Activated T-helper 1 cell treated with anti-CD3 and anti-CD28 coated beads, Interleukin-12 subunit alpha, Interleukin-12 subunit beta, Interleukin-2, Interleukin-4 antibody, amounts not matched to agents 30 ng/mL and 10 ng/mL and 1 ng/mL, durations not matched to agents 14 hours and 24 hours and 36 hours (primary cell): ENCODE measurements at places on chromosomes 4 and X. TPM values are rescaled to one million over a fixed set of nuclear protein-coding genes. Genes with fewer than 3 reads are reported as not detected.

DNA sequence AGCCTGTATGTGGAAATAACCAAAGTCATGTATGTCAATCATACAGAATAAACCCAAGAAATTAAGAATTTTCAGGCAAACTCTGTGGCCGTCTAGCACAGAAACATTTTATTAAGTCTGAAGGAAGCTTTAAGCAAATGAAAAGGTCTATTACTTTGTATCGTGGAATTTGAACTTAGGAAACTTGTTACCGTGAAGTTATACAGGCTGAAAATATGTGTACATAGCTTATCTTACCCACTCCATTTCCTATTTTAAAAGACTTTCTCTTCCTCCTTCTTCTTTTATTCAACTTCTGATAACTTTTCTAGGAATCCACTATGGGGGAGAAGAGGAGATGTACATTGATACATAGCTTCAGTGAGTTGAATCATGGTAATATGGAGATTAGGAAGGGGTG is 108.3 kb downstream of the AGTR2 start:
- no peaks in the 10 kb centered on the region for H3K4me1 ChIP-seq
- H3K27me3 ChIP-seq: no peaks in the 10 kb centered on the region
- no peaks in the 10 kb centered on the region for H3K36me3 ChIP-seq

The ARSJ gene
- total RNA-seq: not detected in 2 replicates

DNA sequence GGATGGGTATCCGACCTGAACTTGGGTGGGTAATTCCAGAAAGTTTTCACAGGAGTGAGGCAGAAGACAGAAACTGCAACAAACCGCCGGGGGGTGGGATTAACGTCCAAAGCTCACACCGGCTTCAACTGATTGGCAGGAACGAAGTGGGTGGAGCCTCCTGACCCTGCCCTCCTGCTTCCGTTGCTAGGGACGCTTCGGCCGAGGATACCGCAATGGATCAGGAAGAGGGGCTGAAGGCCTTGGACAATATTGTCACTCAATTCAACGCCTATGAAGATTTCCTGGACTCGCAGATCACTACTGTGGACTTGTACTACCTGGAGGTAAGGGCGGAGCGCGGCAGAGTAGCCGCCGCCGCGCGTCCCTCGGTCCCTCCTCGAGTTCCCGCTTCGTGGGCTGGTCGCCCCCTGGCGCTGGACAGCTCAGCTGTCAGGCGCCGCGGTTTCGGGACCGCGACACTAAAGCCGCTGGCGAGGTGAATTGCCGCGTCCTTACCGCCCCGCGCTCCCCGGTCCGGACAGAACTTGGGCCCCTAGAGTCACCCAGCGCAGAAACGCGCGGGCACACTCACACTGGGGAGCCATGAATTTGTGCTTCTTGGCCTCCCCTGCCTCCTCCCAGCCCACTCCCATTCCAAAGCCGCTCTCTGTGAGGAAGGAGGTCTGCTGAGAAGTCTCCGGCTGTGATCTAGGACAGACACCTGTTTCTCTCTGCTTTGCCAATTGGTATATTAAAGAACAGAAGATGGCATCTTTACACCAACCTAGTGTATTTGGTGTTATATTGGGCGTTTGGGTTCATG is at the start of gene CFAP299:
CFAP299 (plus strand) TSS at position 177 of the 805 bp plus-strand sequence.
- H3K4me3 ChIP-seq: peak within 1 kb of the TSS; percentile 58
- H3K27me3 ChIP-seq: peaks cover 24% of the 10 kb centered on the region
- no peak within 1 kb of the TSS for H3K27ac ChIP-seq
- H3K4me1 ChIP-seq: peaks cover 7% of the 10 kb centered on the region
- no peaks in the 10 kb centered on the region for H3K36me3 ChIP-seq

DNA sequence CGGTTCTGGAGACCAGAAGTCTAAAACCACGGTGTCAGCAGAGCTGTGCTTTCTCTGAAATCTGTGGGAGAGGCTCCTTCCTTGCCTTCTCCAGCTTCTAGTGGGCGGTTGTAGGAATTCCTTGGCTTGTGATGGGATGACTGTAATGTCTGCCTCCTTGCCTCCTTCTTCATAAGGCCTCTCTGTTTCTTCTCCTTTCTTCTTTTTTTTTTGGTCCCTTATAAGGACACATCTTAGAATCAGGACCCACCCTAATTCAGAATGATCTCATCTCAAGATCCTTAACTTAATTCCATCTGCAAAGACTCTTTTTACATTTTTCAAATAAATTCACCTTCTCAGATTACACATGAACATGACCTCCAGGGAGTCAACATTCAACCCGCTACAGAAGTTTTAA is 186.9 kb downstream of the STK32B start:
- no peaks in the 10 kb centered on the region for H3K4me1 ChIP-seq
- H3K36me3 ChIP-seq: no peaks in the 10 kb centered on the region
- no peaks in the 10 kb centered on the region for H3K27me3 ChIP-seq
- H3K4me3 ChIP-seq: no peak overlapping the region
- no peak overlapping the region for H3K27ac ChIP-seq
- DNase-seq: no peak

DNA sequence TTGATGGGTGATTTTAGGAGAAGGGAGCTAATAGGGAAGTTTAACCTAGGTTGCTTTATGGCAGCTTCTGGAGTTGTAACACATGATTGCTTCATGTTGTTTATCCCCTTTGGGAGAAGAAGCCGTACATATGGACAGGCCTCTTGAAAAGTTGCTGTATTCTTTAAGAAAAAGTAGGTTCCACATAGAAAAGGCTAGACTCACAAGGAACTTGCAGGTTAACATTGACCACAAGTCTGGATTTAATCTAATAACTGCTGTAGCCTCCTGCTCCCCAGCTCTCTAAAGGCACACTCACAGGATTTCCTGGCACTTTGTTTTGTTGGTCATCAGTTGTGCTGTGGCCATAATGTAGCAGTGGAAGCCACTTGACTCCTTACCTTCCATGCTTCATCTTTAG is 19.7 kb downstream of the FNIP2 start:
- no peak overlapping the region for H3K27ac ChIP-seq
- H3K4me1 ChIP-seq: peaks cover 27% of the 10 kb centered on the region
- H3K27me3 ChIP-seq: peaks cover 4% of the 10 kb centered on the region
- no peak overlapping the region for H3K4me3 ChIP-seq
- DNase-seq: no peak

DNA sequence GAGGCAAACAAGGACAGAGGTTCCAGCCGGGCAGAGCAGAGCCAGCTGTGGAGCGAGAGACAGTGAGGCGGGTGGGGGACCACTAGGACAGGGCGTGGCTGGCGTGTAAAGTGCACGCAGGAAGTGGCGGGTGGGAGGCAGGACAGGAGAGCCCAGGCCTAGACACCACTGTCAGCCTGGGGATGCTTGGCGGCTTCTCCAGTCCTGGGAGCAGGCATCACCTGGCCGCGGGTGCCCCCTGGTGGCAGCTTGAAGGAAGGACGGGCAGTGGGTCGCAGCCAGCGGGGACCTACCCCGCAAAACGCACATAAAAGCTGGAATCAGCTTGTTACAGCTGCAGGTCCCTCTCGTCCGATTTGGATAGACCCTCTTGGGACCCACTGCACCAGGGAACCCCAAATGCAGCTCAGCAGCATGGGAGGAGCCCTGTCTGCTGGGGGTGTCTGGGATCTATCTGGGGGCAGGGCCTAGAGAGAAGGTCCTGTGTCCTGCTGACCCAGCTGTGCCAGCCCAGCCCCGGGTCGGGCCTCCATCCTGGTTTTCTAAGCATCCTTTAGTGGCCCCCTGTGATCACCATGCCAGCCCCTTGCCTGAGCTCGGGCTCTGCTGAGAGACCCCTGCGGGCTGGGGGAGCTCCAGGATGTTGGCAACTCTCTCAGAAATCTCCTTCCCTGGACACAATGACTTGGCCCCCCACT is 57.7 kb downstream of the WFS1 start:
- peak; percentile 70 for DNase-seq
- H3K36me3 ChIP-seq: no peaks in the 10 kb centered on the region
- peaks cover 17% of the 10 kb centered on the region for H3K4me1 ChIP-seq
- peaks cover 13% of the 10 kb centered on the region for H3K27me3 ChIP-seq
- no peak overlapping the region for H3K27ac ChIP-seq
- no peak overlapping the region for H3K4me3 ChIP-seq

- no peaks in the 10 kb centered on the region for H3K4me1 ChIP-seq
- no peaks in the 10 kb centered on the region for H3K36me3 ChIP-seq
- no peak for DNase-seq
- no peaks in the 10 kb centered on the region for H3K27me3 ChIP-seq
- no peak overlapping the region for H3K27ac ChIP-seq
These were observed 16.6 kb downstream of the ARHGAP24 start for GRCh38 chr4:85491527-85491926.

DNA sequence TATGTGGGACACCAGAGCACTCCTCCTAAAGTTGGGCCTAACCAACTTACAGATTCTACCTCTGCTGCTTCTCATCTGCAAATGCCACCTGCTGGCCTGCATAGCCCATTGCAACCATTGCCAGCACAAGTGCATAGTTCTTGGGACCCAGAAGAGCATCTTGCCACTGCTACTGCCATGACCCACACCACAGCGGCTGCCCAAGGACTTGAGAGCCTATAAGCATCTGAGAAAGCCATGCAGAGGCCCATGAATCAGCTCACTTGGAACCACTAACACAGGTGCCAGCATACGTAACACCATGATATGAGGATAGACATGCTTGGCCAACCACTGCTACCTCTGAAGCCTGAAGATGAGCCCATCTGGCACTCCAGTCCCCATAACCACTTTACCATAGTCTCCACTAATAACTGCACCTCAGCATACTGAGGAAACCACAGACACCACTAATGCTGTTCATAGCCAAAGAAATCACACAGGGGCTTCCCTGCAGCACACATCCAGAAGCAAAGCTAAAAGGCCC is 258.1 kb upstream of the AGTR2 start:
- H3K27me3 ChIP-seq: no peaks in the 10 kb centered on the region
- no peak overlapping the region for H3K4me3 ChIP-seq
- no peak for DNase-seq
- no peaks in the 10 kb centered on the region for H3K4me1 ChIP-seq

The RTL3 gene
- total RNA-seq: 0.07 TPM in 1 of 2 replicates, not detected in the other

The VCX2 gene
- not detected in 2 replicates for total RNA-seq

The MTCP1 gene
- total RNA-seq: 9.1 and 12.7 TPM in 2 replicates

The FDCSP gene
- not detected in 2 replicates for total RNA-seq

The TGIF2LX gene
- total RNA-seq: not detected in 2 replicates

DNA sequence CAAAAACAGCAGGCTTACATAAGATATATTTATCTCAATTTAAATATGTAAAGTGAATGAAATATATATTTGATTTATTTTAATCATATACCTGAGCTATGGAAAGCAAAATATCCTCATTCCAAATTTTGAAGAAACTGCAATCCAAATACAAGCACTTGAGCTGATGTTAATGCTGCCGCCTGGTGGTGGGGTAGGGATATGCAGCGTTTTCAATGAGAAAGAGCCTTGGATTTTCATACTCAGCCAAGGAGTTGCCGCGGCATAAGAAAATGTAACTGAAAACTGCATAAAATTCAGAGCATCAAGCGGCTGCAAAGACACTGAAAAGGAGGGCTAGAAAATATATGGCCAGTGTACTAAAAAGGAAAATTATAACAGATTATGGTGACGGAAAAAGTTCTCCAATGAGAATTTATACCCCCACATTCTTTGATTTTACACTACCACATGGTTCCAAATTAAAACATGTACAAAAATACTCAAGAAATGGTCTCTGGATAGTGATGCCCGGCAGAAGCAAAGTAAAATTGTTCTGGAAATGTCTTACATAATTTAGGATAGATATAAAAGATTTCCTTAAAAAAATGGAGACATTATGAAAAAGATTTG is 660.3 kb upstream of the PITX2 start:
- no peaks in the 10 kb centered on the region for H3K27me3 ChIP-seq
- H3K4me1 ChIP-seq: no peaks in the 10 kb centered on the region
- H3K36me3 ChIP-seq: no peaks in the 10 kb centered on the region
- no peak overlapping the region for H3K27ac ChIP-seq

The ASB9 gene
- not detected in 2 replicates for total RNA-seq

DNA sequence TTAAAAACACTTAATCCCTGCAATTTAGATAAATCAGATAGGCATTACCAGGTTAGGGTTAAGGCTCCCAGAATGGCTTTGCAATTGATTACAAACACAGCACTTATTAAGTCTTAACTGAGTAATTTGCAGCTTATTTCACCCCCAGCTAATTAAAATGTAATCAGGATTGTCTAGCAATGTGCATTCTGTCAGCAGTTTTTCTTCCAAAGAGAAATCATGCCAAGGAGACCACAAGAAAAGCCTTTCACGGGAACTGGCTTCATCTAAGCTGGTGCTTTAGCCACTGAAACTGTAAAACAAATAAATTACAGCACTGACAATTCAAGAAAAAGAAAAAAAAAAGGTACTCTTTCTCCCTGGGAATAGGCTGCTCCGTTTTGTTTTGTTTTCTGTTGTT is 2.1 kb downstream of the ANOS1 start:
- no peak for DNase-seq
- no peaks in the 10 kb centered on the region for H3K4me1 ChIP-seq
- H3K27me3 ChIP-seq: peaks cover 17% of the 10 kb centered on the region
- no peaks in the 10 kb centered on the region for H3K36me3 ChIP-seq
- no peak overlapping the region for H3K4me3 ChIP-seq
- H3K27ac ChIP-seq: no peak overlapping the region

- no peaks in the 10 kb centered on the region for H3K4me1 ChIP-seq
- H3K36me3 ChIP-seq: no peaks in the 10 kb centered on the region
- no peak overlapping the region for H3K4me3 ChIP-seq
- DNase-seq: no peak
These were observed 146.1 kb upstream of the PACRGL start for GRCh38 chr4:20554134-20554533.

DNA sequence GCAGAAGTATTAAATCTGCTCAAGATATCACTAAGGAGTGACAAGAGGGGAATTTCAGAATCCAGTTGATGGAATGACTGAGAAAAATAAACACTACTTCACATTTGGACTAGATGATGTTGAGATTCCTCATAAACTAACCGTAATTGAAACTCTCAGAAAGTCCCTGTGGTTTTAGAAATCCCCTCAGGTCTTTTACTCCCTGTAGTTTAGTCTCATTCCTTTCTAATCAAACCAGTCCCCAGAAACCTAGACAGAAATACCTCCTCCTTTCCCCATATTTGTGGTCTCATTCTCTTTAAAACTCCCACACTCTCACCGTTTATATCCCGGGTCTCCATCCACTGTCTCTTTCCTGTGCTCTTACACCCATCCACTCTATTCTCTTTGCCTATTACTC is 15.0 kb upstream of the TLR1 start:
- no peaks in the 10 kb centered on the region for H3K27me3 ChIP-seq
- peak overlapping the region; percentile 23 for H3K4me3 ChIP-seq
- no peak for DNase-seq
- H3K27ac ChIP-seq: peak overlapping the region; percentile 72
- H3K36me3 ChIP-seq: peaks cover 18% of the 10 kb centered on the region
- H3K4me1 ChIP-seq: peaks cover 32% of the 10 kb centered on the region

- H3K4me1 ChIP-seq: no peaks in the 10 kb centered on the region
- H3K27me3 ChIP-seq: no peaks in the 10 kb centered on the region
- H3K27ac ChIP-seq: no peak overlapping the region
These were observed 332.0 kb downstream of the GRXCR1 start for GRCh38 chr4:43224559-43224958.

The PHKA1 gene
- total RNA-seq: 7.5 TPM in 2 replicates

DNA sequence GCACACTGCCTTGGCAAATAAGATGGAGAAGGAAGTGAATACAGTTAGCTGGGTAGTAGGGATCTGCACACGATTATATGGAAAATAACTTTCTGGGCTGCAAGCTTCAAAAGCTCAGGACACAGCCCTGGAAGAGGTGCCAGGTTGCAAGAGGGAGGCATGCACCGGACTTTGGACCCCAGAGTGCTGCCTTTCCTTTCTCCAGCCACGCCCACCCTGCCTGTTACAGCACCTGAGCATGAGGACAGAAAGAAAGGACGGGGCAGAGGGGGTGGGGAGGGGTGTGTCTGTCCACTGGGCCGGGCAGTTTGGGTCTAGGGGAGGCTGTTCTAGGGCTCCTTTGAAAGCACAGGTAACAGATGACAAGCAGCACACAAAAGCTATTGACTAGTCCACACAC is 152.8 kb downstream of the ENPP6 start:
- DNase-seq: no peak
- no peaks in the 10 kb centered on the region for H3K36me3 ChIP-seq
- no peak overlapping the region for H3K27ac ChIP-seq
- H3K27me3 ChIP-seq: peaks cover 7% of the 10 kb centered on the region
